WERI-Rb-1 (cell line): ENCODE measurements at places on chromosomes 2 and 18.

GRCh38 chr2:41129988-41130387, 678.1 kb upstream of the SLC8A1 start:
- DNase-seq: no peak

GRCh38 chr18:2471523-2471922, 99.8 kb downstream of the METTL4 start:
- peak; percentile 12 for DNase-seq

- DNase-seq: no peak
These were observed 80.1 kb downstream of the XDH start for GRCh38 chr2:31334311-31335026.

DNA sequence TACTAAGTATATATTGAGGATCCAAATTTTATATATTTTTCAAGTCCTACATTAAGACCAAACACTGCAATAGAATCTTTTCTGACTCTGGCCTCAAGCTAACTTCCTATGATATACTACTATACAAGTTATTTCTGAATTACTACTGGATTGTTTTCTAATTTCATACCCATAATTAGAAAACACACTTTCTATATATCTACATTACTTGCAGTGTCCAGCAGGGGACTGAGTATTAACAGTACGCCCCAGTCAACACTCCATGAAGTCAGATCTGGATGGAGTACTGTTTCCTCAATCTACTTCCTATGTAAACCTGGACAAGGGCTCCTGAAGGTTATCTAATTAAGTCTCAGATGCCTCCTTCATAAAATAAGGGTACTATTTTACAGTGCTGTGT, 26.5 kb downstream of the RMP24 start:
- no peak for DNase-seq

DNA sequence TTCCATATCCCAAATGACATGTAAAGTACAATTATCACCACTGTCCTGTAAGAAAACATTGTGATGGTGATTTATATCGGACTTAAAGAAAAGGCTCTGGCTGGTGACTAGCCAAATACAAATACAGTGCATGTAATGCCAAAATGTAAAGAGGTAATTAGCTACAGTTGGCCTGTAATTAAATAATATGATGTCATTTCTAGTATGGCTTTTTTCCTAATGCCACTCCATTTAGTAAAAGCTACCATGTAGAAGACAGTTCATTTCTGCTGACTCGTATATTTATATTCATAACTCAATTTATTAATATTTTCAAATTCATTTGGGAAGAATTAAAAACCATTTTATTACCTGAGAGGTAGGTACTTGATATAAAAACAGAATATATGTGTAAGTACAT, 815.7 kb downstream of the ERBB4 start:
- DNase-seq: no peak

- no peak for DNase-seq
These were observed 46.6 kb downstream of the BCL2L11 start for GRCh38 chr2:111167076-111167862.

- DNase-seq: no peak
These were observed 488.5 kb upstream of the NRP2 start for GRCh38 chr2:205193836-205194228.

GRCh38 chr2:25109822-25110221, 58.6 kb downstream of the POMC start:
- DNase-seq: no peak

- no peak for DNase-seq
These were observed 86.4 kb downstream of the XRCC5 start for GRCh38 chr2:216195565-216196029.

DNA sequence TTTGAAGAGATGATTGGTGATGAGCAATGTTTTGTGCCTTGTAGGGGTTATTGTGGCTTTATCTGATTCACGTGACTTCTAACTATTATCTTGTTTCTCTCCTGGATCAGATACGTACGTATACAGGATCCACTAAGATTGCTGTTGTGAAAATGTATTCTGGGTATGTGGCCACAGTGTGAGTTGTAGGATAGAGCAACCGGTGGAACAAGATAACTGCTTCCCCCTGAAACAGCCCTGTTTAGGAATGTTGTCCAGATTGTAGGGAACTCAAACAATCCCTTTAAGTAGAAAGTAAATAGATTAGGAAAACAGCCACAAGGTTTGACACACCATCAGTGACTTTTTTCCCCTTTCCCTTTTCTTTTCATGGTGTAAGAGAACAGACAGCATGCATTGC, 22.3 kb upstream of the MBOAT2 start:
- no peak for DNase-seq

DNA sequence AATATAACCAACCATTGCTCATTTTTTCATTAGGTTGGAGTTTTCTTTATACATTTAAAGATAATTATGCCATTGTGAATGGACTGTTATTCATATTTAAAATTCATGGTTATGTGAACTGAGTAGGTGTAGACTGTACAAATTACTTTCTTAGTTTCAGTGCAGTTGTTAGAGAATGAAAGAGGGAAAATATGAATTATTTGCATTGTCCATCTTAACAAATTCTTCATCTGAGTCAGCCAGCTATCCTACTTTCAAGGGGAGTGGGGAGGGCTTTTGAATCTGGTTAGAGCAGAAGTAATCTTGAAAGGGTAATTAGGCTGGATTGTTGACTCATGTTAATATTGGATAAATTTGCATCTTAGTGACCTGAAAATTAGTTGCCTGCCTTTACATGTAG, 212.0 kb downstream of the MCFD2 start:
- DNase-seq: no peak

GRCh38 chr2:194819367-194819766, 837.7 kb upstream of the SLC39A10 start:
- DNase-seq: no peak

GRCh38 chr2:201444746-201445465, 6.4 kb downstream of the TRAK2 start:
- no peak for DNase-seq

GRCh38 chr2:142504754-142505153, 372.7 kb upstream of the KYNU start:
- DNase-seq: no peak

- DNase-seq: no peak
These were observed 18.2 kb downstream of the RPL37A start for GRCh38 chr2:216516730-216517350.

DNA sequence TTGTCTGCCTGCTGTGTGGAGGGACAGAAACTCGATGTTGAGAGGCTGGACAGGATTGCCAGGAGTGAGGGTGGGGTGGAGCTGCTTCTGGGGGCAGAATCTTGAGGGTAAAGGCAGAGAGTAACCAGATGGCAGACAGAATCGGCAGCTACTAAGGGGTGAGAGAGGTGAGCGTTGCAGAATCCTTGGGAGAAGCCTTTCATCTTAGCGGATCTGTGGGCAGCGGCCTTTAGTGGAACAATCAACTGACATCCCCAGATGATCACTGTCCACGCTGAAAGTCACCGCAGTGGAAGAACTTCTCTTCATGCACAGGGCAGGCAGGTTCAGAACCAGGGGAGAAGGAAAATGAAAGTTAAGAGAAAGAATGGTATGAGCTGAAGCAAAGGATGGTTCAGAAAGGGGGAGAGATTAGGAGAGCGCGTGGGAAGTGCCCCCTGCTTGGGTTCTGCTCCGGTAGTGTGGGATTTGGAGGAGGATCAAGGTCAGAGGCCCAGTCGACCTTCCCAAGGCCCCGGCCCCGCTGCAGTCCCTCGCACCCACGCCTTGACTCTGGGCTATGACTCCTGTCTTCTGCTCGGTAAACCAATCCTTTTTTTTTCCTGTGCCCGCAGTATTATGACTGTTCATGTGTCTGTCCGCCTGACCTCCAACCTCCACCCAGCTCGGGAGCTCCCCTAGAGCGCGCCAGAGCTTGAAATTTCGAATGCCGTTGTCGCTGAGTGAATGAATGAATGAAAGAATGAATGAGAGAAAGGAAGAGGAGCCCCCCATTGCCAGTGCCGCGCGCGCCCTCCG, 584 bp downstream of the BOLA3 start:
- DNase-seq: peak; percentile 32

DNA sequence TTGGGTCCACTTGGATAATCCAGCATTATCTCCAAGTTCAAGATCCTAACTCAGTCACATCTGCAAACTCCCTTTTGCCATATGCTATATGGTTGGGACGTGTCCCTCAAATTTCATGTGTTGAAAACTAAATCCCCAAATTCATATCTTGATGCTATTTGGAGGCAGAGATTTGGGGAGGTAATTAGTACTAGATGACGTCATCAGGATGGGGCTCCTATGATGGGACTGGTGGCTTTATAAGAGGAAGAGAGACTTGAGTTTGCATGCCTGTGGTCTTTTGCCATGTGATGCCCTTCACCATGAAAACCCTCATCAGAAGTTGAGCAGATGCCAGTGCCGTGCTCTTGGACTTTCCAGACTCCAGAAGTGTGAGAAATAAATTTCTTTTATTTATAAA, 16.8 kb upstream of the SMAD4 start:
- no peak for DNase-seq

GRCh38 chr2:151668737-151669136, 65.5 kb downstream of the NEB start:
- no peak for DNase-seq

DNA sequence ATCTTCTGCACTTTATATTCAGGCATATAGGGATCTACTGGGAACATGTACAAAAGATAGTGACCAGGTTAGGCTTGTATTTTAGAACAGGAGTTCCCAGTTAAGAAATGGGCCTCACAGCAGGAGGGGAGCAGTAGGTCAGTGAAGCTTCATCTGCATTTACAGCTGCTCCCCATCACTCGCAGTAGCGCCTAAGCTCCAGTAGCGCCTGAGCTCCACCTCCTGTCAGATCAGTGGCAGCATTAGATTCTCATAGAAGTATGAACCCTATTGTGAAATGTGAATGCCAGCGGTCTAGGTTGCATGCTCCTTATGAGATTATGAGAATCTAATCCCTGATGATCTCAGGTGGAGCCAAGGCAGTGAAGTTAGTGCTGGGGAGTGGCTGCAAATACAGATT, 224.4 kb upstream of the CYRIA start:
- DNase-seq: peak; percentile 92

GRCh38 chr2:68383778-68384177, 18.7 kb downstream of the PLEK start:
- no peak for DNase-seq

- DNase-seq: no peak
These were observed 177.1 kb downstream of the IRS1 start for GRCh38 chr2:226622484-226622883.

- DNase-seq: no peak
These were observed 26.1 kb upstream of the INHBB start for GRCh38 chr2:120319686-120320317.

DNA sequence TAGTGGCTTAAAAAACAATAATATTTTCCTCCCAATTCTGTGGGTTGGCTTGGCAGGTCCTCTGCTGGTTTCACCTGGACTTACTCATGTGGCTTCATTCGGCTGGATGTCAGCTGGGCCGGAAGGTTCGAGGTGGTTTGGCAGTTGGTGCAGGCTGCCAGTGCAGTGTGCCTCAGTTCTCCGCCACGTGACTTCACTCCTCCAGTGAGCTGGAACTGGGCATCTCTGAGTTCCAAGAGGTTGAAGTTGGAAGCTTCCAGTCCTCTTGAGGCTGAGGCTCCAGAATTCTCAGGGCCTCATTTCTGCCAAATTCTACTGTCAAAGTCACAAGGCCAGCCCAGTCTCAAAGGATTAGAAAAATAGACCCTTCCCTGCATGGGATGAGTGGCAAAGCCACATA, 83.4 kb upstream of the B3GNT7 start:
- DNase-seq: no peak

DNA sequence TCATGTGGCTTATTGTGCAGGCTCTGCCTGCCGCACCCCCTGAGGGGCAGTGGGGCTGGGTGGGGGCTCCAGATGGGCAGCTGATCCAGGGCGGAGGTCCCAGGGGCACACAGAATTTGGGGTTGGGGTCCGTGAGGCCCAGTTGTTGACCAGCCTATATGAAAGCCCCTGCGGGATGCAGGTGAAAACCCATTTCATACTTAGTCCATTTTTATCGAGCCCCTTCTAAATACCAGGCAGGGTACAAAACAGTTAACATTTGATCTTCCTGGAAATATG, 30.6 kb downstream of the MYO7B start:
- no peak for DNase-seq
